ENCODE measurements at places on chromosomes 16 and 17. TPM values are rescaled to one million over a fixed set of nuclear protein-coding genes. Genes with fewer than 3 reads are reported as not detected.

The GSG1L2 gene
- not detected for total RNA-seq

The SSTR5 gene
- not detected for total RNA-seq

The KRTAP4-6 gene
- total RNA-seq, result not detected

The SLC6A4 gene
- 2.5 TPM for total RNA-seq

The APRT gene
- total RNA-seq, result 189 TPM

The GNG13 gene
- not detected for total RNA-seq

The OTOA gene
- total RNA-seq, result 0.06 TPM
